CD4-positive, alpha-beta memory T cell (primary cell): ENCODE measurements at places on chromosomes 6 and 20.

DNA sequence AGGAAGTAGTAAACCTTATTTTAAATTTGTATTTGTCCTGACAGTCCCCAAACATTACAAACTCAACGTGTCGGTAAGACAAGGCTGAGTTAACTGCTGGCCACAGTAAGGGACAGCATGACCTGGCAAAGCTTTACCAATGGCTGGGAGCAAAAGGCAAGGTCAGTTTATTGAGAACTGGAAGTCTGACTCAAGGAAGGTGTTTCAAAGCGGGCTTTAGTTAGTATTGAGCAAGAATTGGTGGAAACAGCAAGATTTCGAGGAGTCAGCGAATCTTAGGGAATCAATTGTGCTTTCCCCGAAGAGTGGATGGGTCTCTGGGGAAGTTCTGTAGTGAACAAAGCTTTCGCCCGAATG lies 885 bp upstream of the GZF1 start:
- DNase-seq = no peak

DNA sequence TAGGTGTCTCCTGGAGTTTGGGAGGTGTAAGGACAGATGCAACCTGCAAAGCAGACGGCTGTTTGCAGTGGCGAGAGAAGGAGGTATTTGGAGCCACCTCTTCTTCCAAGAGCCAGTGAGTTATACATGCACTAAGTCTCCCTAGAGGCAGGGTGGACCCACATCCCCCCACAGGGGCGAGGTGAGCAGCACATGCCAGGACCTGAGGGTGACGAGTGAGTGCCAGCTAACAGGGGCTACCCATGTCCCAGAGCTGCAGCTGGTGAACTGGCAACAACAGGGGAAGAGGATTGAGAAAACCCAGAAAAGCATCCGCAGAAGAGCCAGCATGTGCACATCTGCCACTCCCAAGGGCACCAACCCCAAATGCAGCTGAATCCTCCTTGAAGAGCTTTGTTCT lies 95.1 kb downstream of the CD83 start:
- DNase-seq = no peak

DNA sequence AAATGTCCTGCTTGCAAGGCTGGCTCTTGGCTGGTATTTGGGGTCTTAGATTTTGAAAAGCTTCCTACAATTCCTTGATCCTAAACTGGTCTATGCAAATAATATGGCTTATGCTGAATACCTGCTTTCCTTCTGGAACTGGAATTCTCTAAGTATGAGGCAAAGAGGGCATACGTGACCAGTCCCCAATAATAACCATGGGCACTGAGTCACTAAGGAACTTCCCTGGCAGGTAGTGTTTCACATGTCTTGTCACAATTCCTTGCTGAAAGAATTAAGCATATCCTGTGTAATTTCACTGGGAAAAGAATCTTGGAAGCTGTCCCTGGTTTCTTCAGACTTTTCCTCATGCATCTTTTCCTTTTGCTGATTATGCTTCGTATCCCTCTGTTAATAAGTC lies 106.5 kb downstream of the MMS22L start:
- DNase-seq = no peak

DNA sequence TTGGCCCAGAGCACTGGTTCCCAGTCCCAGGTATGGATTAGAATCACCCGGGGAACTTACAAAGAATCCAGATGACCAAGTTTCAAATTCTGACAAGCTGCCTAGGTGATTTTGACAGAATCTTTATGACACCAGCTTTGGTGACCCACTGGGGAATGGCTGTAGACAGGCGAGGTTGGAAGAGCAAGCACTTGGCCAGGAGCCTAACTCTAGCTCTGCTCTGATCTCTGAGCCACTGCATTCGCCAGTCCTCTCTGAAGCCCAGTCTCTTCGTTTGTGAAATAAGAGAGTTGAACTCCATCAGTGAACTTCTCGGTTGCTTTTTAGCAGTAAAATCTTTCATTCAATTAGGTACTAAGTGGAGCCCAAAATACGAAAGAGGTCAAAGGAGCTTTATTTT lies 161.2 kb downstream of the VEGFA start:
- no peak for DNase-seq

DNA sequence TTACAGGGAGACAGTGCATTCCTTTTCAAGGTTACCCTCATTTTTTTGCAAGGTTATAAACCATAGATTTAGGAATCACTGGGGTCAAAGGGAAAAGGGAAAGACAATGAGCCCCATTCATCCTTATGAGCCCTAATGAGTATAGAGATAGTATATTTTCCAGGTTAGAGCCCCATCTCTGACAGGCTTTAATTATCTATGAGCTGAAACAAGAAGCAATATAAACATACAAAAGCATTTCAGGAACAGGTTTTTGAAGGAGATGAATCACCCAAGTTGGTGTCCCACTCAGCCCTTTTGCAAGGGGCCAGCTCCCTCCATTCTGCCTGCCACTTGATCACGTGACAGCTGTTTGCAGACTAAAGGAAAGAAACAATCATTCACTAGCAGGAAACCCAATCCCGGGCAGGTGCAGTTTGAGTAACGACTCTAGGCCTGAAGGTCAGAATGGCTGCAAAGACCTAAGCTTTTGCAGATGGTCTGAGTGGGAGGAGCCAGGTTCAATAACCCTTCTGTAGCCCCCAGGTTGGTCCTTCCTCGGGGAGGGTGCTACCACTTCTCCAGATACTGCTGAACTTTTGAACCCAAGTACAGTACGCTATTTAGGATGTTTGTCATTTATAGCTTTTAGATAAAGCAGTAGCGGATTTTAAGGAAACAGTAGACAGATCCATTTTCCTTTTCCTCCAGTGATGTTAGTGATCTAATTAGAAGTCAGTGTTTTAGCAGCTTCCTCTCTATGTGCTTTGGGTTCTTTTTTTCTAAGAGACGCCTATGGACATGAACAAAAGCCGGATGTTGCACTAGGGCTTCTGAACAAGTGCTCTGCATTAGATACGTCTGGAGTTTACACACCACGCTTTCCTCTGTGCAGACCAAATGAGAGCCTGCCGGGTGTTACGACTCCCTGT lies 253.2 kb downstream of the SOX4 start:
- no peak for DNase-seq

DNA sequence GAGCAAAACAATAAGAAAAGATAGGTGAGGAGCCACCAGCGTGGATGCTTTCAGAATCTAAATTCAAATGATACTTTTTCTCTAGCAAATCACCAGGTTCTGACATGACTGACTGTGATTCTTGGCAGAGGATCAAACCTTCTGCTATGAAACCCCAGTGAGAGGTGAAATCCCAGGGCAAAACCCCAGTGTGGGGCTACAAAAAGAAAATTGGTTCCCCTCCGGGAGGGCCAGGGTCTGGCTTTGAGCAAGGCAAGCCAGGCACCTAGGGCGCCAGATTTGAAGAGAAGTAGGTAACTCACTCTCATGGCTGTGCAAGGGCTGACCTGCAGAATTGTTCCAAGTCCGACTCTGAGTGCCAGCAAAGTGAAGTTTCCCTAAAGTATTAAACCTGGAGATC lies 20.2 kb upstream of the RALGAPA2 start:
- DNase-seq = no peak

DNA sequence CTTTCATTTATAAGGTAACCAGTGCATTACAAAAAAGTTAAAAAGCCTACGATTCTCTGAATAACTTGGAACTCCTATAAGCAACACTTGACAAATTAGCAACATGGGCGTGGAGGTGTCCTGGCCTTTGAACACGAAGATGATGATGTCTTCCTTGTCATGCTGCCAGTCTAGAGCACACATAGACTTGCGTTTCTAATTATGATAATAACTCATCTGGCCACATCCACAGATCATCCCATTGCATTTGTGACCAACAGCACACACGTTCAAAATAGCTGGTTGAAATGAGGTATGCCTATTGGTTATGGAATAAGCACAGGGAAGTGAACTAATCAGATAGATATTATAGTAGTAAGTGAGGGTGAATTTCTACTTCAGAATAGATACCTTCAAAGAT lies 608.9 kb downstream of the PRKN start:
- DNase-seq = no peak

DNA sequence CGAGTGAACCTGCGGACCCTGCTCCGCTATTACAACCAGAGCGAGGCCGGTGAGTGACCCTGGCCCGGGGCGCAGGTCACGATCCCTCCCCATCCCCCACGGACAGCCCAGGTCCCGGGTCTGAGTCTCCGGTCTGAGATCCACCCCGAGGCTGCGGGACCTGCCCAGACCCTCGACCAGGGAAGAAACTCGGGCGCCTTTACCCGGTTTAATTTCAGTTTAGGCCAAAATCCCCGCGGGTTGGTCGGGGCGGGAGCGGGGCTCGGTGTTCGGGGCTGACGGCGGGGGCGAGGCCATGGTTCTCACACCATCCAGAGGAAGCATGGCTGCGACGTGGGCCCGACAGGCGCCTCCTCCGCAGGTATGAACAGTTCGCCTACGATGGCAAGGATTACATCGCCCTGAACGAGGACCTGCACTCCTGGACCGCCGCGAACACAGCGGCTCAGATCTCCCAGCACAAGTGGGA lies 46.9 kb upstream of the TRIM26 start:
- DNase-seq = no peak

GRCh38 chr20:62753626-62754025 lies 42.6 kb upstream of the MRGBP start:
- DNase-seq = no peak
